ENCODE measurements at places on chromosomes 2 and 18.

DNA sequence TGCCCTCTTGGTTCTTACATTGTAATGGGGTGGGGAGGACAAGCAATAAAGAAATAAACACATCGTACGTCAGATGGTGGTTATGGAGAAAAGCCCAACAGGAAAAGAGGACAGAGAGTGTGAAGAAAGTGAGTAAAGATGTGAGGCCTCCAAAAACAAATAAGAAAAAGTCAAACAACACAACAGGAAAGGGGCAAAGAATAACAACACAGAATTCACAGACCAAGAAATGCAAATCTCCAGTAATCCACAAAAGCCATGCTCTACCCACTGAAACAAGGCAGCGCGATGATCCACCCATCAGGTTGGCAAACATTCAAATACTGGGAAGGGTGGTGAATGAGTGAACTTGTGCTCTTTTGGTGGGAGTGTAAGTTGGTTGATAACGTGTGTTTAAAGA, 16.7 kb upstream of the DUSP2 start:
- no peak for DNase-seq

DNA sequence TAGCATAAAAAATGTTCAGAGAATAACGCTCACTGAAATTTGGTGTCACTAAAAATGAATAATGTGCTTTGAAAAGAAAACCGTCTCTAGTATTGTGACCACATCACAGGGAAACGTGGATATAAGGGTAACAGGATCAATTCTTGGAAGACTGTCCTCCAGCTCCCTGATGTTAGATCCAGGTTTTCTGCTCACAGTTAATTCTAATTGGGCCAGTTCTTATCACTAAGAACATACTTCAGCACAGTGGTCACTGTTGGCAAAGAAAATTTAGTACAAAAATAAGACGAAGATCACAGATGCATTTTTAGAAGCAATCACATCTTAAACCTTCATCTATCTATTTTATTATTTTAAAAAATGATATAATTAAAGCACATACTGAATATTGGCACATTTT, 57.0 kb upstream of the CD226 start:
- DNase-seq = no peak

DNA sequence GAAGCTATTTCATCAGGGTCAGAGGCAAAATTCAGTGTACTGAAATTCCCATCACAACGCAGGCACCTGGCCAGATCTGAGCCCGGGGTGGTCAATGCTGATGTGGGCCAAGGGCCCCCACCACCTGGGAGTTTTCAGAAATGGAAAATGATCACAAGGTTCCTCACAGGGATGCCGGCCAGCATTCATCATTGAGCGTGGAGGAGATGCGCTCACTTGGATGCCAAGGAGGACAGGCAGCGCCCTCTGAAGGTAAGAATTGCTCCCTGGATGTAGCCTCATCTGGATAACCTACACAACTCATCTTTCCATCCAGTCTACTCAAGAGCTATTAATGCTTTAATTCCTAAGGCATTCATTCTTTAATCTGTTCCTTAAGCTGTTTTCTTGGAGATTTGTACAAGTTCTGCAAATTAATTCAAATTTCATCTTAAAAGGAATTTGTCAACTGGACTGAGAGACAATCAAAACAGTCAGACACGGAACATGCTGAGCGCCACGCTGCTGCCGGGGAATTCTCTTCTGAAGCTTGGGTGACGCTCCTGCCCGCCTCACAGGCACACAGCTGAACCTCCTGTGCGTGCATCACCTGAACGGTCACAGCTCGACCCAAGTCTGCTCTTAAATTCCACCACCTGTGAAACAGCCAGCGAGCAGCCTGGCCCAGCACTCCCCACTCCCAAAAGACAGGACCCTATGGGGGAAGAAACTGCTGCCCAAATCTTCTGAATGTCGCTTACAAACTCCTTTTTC, 206.7 kb downstream of the HDAC4 start:
- no peak for DNase-seq

DNA sequence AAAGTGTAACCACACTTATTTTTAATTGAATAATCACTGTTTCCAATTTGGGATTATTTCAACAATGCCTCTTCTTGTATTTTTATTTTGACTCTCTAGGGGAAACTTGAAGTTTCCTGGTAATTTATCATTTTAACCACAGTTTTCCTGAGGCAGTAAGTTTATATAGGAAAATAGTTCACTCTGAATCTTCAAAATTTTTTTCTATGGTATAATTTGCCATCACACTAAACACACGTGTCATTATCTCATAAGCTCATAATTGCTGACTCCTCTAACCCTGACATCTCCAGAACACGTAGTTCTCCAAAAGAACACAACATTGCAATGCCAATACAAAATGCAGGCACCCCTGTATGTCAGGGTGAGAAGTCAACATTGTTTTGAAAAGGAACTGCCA, 102.2 kb upstream of the FZD7 start:
- DNase-seq = no peak

DNA sequence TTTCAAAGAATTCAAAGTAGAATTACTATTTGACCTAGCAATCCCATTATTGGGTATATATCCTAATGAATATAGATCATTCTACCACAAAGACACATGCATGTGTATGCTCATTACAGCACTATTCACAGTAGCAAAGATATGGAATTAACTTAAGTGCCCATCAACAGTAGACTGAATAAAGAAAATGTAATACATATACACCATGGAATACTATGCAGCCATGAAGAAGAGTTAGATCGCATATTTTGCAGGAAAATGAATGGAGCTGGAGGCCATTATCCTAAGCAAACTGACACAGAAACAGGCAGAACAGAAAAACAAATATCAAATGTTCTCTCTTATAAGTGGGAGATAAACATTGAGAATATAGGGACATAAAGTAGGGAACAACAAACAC, 519.2 kb upstream of the REG3G start:
- DNase-seq = no peak

GRCh38 chr2:190533175-190533967, 1.2 kb downstream of the NEMP2 start:
- no peak for DNase-seq

DNA sequence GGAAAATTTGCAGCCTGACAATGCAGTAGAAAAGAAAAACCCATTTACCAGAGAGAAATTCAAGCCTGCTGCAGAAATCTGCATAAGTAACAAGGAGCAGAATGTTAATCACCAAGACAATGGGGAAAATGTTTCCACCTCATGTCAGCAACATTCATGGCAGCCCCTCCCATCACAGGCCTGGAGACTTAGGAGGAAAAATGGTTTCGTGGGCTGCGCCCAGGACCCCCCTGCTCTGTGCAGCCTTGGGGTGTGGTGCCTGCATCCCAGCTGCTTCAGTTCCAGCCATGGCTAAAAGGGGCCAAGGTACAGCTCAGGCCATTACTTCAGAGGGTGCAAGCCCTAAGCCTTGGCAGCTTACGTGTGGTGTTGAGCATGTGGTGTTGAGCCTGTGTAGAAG, 53.4 kb downstream of the RPE start:
- DNase-seq = no peak

DNA sequence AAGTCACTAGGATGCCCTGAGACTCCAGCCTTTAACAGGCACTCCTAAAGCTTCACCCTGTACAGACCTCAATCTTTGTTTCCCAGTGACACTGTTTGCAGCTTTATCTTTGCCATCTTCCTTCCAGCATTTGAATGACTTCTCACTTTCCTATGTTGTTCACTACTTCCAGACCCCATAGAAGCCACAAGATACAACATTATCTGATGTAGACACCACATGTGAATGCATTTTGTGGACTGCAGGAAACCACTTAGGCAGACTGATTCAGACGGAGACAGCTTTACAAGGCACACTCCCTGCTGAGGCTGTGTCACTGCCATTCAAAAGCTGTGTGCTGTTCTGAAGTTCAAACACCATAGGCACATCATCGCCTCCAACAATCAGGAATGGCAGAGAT, 67.3 kb upstream of the SPATS2L start:
- DNase-seq = no peak

Measured in activated T-cell treated with anti-CD3 and anti-CD28 coated beads, Interleukin-2, amount 50 U/mL, for 48 hours (primary cell).